ENCODE measurements at places on chromosomes 16 and 17.

DNA sequence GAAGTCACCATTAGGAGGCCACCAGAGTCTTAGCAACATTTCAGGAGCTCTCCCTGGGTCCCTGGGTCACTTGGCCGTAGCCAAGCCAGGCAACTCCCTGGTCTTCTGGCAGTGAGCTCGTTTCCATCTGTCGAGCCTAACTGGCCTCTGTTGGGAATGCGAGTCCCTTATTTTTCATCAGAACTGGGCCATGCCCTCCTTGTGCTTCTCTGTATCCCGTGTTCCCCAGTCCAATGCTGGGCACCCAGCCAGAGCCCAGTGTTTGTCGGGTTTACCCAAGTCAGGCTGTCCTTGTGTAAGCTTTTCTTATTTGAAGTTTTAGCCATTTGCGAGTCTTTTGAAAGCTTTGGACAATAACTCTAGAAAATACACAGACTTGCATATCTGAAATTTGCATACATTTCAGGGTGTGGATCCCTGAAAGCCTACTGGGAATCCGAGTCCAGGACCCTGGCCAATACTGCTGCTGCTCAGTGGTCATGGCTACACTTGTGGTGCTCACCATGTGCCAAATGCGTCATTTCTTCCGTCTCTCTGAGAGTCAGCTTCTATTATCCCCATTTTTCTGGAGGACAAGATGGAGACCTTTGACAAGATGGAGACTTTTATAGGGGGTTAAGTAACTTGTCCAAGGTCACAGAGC lies 81.6 kb upstream of the LGALS9 start:
- no peak for DNase-seq

DNA sequence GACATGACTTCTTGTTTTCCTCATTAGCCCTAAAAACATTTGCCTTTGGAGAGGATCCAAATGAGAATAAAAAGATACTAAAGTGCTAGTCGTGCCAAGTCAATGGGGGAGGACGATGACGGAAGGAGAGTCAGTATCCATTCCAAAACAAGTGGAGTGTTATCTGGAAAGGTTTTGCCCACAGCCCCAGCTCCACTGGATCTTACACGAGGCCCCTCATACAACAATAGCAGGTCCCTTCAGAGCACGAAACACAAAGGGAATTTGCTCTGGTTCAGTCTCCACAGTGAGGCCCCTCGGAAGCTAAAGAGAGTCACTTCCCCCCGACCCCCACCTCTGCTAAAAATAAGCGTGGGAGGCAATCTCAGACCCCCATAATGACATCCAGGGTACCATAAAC lies 496.9 kb upstream of the ZFHX3 start:
- DNase-seq, result no peak

DNA sequence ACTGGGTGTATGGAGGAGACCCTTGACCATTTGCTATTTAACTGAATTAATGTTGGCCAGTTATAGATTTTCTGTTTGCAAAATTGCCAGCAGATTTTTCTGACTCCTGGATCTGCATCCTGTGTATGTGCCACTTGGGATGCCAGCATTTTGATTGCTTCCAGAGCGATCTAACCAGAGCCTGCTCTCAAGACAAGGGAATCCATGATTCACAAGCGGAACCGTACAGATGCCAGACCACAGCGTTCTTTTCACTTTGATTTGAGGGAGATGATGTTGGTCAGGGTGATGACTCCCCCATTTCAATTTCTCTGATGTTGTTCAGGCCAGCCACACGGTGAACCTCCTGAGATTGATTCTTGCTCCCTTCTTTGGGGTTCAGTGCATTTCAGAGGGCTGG lies 228.7 kb downstream of the CDH13 start:
- DNase-seq, result peak; percentile 44

DNA sequence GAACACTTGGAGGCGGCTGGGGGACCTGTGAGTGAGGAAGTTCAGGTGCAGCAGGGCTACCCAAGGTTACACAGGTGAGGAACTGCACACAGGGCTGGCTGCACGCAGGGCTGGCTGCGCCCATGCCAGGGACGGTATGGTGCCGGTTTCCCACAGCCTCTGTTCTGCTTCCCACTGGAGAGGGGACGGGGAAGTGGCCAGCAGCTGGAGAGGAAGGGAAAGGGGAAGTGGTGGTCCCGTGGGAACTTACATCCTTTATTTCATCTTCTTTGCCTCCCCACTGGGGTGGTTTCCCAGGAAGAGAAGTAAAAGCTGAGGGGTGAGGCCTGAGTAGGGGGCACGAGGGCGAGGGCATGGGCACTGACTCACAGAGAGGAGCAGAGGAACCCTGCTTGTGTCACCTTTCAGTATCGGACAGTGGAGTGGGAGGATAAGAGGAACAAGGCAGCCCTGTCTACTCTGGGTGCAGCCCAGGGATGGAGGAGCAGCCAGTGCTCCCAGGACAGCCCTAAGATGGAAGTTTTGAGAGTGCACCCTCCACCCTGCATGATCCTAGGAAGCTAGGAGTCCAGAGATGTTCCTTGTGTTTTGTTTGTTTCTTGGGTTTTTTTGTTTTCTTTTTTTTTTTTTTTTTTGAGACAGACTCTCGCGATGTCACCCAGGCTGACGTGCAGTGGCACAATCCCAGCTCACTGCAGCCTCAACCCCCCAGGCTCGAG lies 25.5 kb upstream of the CDH1 start:
- no peak for DNase-seq

DNA sequence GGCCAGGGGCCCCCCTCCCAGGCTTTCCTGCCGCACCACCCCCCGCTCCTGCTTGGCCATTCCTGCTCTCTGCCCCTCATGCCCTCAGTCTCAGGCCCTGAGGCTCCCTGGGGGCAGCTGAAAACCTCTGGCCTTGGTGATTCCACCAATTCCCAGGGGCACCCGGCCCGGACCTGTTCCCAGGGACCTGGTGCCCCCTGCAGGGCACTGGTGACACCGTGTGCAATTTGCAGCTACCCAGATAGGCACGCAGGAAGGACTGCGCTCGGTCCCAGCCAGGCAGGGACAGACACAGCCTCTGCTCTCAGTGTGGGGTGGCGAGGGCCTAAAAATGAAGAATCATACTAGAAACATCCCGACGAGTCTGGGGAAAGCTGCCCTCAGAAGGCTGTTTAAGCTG lies 13.4 kb downstream of the WFDC1 start:
- DNase-seq, result peak; percentile 59

GRCh38 chr17:7852262-7852670 lies 2.6 kb upstream of the TMEM88 start:
- no peak for DNase-seq

- DNase-seq, result no peak
Measured at GRCh38 chr17:60583008-60583407, 17.0 kb upstream of the PPM1D start.
